ENCODE measurements at places on chromosomes 3 and 15.

DNA sequence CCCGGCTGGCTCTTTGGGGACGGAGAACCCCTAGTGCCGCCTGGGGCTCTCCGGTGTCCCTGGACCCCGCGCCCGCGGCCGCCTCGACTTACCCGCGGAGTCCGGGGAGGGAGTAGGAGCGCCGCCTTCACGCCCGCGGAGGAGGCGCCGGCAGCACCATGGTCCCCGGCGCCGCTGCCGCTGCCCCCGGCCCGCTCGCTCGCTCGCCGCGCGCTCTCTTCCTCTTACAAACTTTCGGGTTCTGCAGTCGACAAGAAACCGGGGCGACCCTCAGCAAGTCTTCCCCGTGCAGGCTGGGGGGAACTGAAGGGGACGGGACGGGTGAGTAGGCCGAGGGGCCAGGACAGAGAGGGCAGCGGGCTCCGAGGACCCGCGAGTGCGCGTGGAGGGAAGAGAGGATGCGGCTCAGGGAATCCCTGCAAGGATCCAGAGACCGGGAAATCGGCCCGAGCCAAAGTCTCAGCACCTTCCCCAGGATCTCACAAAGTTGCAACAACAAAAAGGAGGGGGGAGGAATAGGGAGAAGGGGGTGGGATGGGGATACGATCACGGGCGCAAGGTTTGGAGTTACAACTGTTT is 2.0 kb downstream of the FOXP1 start:
- DNase-seq = no peak

- DNase-seq = peak; percentile 41
Observed at GRCh38 chr3:32018757-32019564, 37.4 kb downstream of the ZNF860 start.

DNA sequence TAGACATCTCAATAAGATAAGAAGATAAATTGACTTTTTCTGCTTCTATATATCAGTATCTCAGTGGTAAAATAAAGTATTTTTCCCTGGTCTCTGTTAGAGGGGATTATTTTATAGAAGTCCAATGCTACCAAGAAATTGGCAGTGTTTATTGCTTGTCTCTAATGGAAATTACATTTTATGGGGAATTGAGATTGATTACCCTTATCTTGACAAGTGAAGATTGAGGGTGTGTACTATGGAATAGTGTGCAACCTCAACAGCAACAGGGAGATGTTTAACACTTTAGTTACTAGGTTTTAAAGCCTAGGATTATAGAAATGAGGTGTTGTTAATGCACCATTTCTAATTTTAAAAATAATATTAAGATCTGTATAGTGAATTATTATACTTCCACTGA is 154.8 kb upstream of the ROBO1 start:
- DNase-seq = no peak

DNA sequence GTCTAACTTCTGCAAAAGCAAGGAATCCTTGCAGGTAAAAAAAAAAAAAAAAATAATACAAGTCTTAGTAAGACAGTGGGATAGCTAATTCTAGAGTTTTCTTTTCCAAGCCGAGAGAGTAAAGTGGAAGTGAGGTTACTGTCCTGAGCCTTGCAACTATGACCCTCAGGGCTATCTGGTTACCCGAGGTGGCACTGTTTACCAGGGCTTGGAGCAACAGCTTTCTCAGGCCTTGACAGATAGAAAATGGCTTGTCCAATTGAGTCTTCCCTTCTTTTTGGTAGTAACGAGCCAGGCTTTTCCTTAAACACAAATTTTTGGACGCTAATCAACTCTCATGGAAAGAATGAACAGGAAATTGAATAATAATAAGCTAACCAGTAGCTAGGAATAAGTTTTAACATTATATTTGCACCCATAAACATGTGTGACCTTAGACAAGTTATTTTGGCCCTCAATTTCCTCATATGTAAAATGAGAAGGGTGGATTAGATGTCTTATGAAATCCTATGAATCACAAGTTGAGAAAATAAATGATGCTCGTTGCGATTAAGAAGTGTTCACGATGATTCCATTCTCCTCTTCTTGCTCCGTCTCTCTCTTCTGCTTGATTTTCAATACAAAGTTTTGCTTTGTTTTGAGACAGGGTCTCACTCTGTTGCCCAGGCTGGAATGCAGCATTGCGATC is 236.9 kb upstream of the KBTBD8 start:
- no peak for DNase-seq

- no peak for DNase-seq
Observed at GRCh38 chr3:192077795-192078497, 617.0 kb downstream of the PYDC2 start.

DNA sequence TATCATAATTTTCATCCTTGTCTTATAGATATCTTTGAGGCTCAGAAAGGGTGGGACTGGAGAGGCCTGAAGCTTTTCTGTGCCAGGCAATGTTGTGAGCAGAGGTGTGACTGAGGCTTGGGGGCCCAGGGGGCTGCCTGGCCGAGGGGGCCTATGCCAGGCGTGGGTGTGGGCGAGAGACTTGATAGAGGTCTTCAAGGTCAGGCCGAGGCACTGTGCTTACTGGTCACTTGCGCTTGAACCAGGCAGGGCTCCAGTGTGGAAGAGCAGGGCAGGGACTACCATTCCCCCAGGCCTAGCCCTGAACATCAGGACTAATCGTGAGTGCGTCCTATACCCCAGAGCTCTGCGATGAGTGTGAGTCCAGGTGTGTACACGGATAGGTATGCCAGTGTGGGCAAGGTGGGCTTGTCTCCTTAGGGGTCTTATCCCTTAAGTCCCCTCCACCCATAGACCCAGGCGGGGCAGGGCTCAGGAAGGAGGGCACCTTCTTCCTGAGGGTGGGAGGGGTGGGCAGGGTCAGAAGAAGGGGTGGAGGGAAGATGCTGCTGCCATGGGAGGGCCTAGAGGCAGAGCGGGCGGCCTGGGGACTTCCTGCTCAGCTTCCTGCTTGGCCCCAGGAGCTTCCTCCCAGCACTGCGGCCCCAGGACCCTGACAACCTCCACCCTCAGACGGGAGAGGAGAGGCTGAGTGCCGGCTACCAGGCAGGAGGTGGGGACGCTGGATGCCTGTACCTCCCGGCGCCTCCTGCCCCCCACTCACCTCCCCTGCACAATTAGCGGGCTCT is 84.7 kb downstream of the LINGO1 start:
- DNase-seq = no peak

DNA sequence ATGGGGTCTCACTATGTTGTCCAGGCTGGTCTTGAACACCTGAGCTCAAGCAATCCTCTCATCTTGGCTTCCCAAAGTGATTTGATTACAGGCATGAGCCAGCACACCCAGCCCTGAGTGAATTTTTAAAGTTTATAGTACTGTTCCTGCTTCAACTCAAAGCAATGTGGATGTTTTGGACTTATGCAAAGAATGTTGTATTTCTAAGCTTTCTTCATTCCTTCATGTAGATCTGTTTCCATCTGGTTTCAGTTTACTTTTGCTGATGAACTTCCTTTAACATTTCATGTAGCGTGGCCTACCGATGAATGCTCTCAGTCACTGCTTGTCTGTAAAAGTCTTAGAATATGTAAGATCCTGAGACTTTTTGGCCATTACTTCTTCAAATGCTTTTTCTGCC is 23.2 kb downstream of the NRG4 start:
- DNase-seq = no peak

GRCh38 chr3:10328460-10329071 is 7.7 kb upstream of the SEC13 start:
- DNase-seq = no peak

DNA sequence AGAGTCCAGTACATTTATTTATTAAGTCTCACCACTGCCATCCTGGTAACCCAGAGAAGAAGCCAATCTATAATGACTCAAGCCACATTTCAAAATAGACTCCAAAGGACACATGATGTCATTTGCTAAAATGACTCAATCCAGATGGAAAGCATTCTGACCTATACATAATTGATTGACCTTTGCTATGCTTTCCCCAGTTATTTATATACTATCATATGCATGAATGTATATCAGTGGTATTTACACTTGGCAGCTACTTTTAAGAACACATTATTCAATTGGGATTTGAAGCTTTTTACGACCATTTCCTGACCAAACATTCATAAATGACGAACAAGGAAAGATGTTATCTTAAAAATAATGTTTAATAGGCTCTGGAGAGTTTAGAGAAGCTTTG is 297.2 kb downstream of the FHIT start:
- peak; percentile 63 for DNase-seq

- no peak for DNase-seq
Observed at GRCh38 chr3:174907628-174908407, 48.7 kb downstream of the NAALADL2 start.

DNA sequence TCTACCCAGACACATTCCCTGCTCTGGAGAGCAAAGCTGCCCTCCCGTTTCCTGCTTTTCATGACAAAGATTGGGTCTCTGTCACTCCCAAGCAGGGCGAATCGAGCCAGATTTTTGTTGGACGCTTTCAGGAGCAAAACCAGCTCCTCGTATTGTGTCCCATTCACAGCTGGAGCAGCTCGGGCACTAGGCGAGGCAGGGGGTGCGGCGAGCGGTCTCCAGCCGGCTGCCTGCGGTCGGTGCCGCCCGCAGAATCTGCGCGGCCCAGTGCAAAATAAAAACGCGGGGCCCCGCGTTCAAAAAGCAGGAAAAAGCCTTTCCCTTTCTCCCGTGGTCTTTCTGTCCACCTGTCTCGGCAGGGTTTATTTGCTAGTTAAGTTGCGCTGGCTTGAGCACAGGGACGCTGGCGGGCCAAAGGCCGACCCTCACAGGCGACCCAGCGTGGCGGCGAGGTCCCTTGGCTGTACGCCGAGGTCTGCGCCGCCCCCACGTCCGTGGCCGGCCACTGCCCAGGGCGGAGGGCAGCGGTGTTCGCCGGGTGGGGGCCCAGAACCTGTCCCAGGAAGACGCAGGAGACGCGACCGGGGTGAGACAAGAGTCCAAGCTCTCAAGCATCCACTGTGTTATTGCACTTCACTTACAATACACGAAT is 71.2 kb downstream of the CYP19A1 start:
- DNase-seq = no peak

DNA sequence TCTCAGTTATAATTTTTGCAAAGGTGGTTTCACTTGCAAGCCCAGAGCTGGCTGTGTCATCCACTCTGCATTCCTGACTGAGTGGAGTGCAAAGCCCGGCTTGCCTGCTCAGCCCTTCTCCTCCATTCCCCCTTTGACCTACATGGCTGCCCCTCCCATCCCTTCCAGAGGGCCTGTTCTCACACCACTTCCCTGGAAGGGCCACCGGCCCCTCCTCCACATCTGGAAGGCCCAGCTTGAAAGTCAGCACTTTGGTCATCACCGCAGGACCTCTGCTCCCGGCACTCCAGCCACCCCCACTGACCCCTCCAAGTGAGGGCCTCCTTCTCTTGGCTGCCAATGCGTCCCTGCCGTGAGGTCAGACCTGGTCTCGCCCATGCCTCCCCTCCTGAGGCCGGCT is 74.1 kb upstream of the RNF7 start:
- no peak for DNase-seq

- no peak for DNase-seq
Observed at GRCh38 chr3:60720736-60721135, 530.5 kb downstream of the FHIT start.

GRCh38 chr3:143352850-143353550 is 233.4 kb downstream of the CHST2 start:
- DNase-seq = no peak

GRCh38 chr3:105525531-105525930 is 158.8 kb downstream of the ALCAM start:
- DNase-seq = no peak

- no peak for DNase-seq
Observed at GRCh38 chr3:54033761-54034160, 88.6 kb upstream of the CACNA2D3 start.

DNA sequence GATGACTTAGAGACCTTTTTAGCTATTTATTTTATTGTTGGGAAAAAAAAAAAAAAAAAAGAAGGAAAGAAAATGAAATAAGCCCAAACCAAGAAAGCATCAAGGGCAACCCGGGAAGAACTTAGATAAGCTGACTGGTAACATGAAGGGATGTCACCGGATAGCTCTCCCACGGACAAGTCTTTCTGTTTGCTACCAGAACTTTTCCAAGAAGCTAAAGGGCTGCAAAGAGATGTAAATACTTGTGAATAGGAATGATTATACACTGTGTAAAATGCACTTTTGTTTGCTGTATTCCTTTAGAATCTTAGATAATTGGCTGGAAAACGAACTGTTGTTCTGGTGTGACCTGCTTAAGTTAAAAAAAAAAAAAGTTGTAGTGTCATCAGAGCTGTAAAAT is 2.8 kb downstream of the FOXB1 start:
- DNase-seq = no peak

GRCh38 chr15:65376767-65377104 is 1.1 kb downstream of the IGDCC3 start:
- peak; percentile 30 for DNase-seq

All from renal pelvis (tissue), 12 donors.